ENCODE measurements at places on chromosomes 5 and 9. TPM values are rescaled to one million over a fixed set of nuclear protein-coding genes. Genes with fewer than 3 reads are reported as not detected.

Gene PDE6A
- polyA plus RNA-seq, result not detected

Gene GPR150
- polyA plus RNA-seq, result not detected

Gene C9orf50
- not detected for polyA plus RNA-seq

Gene IL31RA
- not detected for polyA plus RNA-seq

Gene BTNL3
- not detected for polyA plus RNA-seq

Gene ACOT12
- polyA plus RNA-seq, result 3.0 TPM

Gene INSYN2B
- 5.5 TPM for polyA plus RNA-seq

Gene SLC46A2
- not detected for polyA plus RNA-seq

Gene SNX18
- polyA plus RNA-seq, result 7.9 TPM

Gene NUTM2F
- polyA plus RNA-seq, result 1.5 TPM

Gene HAVCR2
- 1.1 TPM for polyA plus RNA-seq

Gene FAT2
- not detected for polyA plus RNA-seq

Gene APBA1
- 10.9 TPM for polyA plus RNA-seq

Gene SPINK4
- not detected for polyA plus RNA-seq

Gene SPAAR
- 0.35 TPM for polyA plus RNA-seq

Gene EDIL3
- 7.4 TPM for polyA plus RNA-seq

Gene COL15A1
- polyA plus RNA-seq, result 3.4 TPM

Gene TXNDC8
- polyA plus RNA-seq, result not detected

Gene PCDHA1
- not detected for polyA plus RNA-seq

Gene C5orf52
- not detected for polyA plus RNA-seq

Gene IFNB1
- polyA plus RNA-seq, result not detected

Gene ARID3C
- polyA plus RNA-seq, result 2.8 TPM

Gene ACSL6
- polyA plus RNA-seq, result 30.5 TPM

Gene ZBTB43
- 12.3 TPM for polyA plus RNA-seq

Gene SEC24A
- polyA plus RNA-seq, result 23.5 TPM

Gene PKD2L2
- not detected for polyA plus RNA-seq

Gene PCDHGC4
- polyA plus RNA-seq, result 4.3 TPM

Gene BHMT2
- not detected for polyA plus RNA-seq

Gene PCDHB12
- polyA plus RNA-seq, result 2.2 TPM

Gene KCNN2
- 1.6 TPM for polyA plus RNA-seq

Gene LCN15
- polyA plus RNA-seq, result not detected

Gene TRMT10B
- polyA plus RNA-seq, result 11.2 TPM

Gene ITK
- not detected for polyA plus RNA-seq

Gene BHMT
- not detected for polyA plus RNA-seq

Gene PCDHGB6
- 29.2 TPM for polyA plus RNA-seq

Gene CENPK
- polyA plus RNA-seq, result 5.6 TPM

Gene SLCO6A1
- not detected for polyA plus RNA-seq

Gene CCL27
- 2.9 TPM for polyA plus RNA-seq

Gene PCDHGA1
- 0.50 TPM for polyA plus RNA-seq

Gene WNT8A
- polyA plus RNA-seq, result 0.26 TPM

Gene RMRP
- not detected for polyA plus RNA-seq

Gene OSMR
- polyA plus RNA-seq, result not detected

Gene CD274
- polyA plus RNA-seq, result 0.16 TPM
